ENCODE measurements at places on chromosomes 11 and 22.

DNA sequence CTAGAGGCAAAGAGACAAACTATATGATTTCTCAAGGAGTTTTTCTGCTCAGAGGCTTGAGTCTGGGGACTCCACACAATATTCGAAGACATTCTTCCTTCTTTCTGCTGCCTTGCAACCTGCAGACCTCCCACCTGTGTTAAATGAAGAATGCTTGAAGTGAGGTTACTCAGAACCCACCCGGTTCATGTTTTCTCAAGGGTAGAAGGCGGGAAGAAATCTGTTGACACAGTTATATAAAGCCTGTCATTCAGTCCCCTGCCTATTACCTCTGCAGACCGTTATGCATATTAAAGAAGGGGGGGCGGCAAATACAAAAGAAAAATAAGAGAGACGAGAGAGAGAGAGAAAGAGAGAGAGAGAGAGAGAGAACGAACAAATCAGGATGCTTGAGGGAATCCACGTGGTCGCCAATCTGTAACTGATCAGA lies 2.2 kb upstream of the KMT2A start:
- no peak for DNase-seq

- DNase-seq: no peak
Observed at GRCh38 chr11:125110506-125110905, 920 bp downstream of the TMEM218 start.

- DNase-seq: no peak
Observed at GRCh38 chr22:33835265-33835664, 85.0 kb downstream of the LARGE1 start.

DNA sequence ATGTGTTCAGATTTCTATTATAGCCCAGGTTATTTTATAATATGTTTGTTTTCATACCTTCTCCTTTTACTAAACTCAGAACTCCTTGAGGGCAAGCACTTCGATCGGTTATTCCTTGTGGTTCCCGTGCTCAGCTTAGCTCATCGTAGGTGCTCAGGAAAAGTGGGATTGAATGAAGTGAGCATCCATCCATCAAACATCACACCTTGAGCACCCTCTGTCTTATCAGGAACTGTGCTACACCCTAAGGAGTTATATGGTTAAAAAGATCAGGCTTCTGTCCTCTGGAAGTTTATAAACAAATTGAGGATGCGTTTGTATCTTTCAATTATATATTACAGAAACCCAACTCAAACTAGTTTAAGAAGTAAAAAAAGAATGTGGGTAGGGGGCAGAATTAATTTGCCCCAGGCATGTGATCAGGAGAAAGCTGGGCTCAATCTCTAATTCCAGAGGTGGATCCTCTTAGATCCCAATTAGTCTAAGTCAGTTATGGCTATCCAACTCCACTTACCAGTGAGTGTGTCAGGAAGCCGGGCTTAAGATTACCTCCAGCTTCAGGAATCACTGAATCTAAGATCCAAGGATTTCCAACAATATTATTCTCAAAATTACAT lies 59.9 kb upstream of the RRAS2 start:
- no peak for DNase-seq

GRCh38 chr22:29310863-29311339 lies 4.5 kb downstream of the GAS2L1 start:
- DNase-seq: peak; percentile 98

DNA sequence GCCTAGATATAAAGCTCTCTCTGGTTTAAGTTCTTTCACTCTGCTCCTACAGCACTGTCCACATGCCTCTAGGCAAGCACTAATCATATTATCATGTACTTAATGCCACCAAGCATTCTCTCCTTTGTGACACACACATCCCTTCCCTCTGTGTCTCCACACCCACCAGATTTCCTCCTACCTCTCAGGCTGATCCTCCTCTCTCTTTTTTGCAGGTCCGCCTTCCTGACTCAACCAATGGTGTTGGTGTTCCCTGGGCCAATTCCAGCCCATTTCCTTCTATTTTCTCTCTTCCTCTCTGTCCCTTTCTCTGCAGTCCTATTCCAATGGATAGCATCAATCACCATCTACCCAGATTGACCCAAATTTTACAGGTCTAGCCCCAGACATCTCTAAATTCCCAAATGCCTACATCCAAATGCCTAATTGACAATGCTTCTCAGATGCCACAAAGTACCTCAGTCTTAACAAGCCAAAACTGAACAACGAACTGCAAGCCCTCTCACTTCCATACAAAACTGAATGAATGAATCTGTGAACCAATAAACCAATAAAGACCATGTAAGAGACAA lies 504 bp upstream of the ZNF215 start:
- DNase-seq: no peak

- no peak for DNase-seq
Observed at GRCh38 chr11:16933756-16934603, 80.2 kb downstream of the PLEKHA7 start.

DNA sequence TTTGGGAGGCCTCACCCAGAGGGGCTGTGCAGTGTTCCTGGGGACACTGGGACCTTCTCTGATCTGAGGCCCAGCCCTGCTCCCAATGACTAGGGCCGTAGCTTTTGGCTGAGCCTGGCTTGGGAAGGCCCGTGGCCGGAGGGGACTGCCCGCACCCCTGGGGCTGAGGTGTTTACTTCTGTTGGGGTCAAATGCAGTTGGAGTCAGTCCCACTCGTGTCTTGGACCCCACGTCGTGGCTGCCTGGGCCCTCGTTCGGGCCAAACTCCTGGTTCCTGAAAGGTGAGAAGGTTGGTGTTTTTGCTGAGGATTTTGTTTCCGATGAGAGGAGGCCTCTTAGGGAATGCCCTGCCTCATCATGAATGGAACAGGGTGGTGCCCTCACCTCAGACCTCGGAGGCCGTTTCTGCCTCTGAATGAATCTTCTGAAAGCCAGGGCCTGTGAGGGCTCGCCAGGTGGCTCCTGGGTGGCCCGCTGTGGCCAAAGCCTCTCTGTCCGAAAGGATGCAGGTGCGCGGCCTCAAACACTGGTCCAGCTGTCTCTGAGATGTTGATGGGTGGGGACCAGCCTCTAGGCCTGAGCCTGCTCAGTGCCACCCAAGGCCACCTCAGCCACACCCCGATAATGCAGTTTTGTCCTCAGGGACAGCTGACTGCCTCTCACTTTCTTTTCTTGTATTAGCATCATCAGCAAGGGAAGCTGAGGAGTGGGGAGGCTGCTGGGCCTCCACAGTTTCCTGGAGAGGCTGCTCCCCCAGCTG lies 40.3 kb upstream of the A4GALT start:
- DNase-seq: no peak

DNA sequence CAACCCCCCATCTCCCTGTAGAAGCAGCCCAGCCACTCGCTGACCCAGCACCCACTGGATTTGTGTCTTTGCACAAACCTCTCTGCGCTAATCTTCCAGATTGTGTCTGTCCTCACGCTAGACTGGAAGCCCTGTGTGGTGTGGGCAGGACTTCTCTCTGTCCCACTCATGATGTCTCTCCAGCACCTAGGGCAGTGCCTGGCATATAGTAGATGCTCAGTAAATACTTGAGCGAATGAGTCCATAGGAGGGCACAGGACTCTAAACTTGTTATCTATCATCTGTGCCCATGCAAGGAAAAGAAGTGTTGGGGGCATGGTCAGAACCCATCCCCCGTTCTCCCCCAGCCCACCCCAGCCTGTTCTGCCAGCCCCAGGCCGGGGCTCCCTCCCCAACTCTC lies 22.9 kb downstream of the RPL3 start:
- no peak for DNase-seq

DNA sequence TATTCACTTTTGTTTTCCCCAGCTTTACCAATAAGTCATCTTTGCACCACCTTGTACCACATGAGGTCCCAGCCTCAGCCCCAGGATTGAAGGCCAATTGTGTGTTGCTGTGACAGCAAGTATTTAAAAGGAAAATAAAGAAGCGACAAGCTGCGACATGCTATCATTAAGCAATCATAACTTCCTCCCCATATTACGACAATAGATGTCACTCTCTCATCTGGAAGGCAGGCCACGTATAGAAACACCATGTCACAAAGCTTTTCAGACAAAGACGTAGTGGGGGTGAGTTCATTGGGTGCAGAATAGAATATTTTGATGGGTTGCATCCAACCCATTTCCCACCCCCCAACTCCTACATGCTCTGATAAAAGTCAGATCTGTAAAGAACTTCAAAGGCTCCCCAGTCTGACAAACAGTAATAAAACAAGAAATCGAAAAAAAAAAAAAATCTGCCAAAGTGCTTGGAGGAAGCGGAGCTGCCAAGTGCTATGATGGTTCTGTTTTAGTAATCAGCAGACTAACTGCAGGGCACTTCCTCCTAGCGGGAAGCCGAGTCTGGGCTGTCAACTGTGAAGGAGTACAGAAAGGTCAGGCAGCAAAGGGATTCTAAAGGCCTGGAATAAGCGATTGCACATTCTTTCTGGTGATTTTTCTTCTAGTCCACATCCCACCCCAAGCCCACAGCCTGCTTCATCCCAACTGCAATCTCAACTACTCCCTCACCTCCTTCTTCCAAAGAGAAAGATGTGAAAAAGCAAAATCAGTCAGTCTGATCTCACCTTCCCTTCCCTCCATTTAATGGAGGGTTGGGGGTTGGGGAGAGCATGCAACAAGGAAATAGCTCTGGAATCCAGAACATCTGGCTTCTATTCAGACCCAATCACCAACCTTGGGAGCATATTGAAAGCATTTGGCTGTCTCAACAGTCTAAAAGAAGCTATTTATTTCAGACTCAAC lies 131.4 kb upstream of the UBASH3B start:
- DNase-seq: peak; percentile 85

DNA sequence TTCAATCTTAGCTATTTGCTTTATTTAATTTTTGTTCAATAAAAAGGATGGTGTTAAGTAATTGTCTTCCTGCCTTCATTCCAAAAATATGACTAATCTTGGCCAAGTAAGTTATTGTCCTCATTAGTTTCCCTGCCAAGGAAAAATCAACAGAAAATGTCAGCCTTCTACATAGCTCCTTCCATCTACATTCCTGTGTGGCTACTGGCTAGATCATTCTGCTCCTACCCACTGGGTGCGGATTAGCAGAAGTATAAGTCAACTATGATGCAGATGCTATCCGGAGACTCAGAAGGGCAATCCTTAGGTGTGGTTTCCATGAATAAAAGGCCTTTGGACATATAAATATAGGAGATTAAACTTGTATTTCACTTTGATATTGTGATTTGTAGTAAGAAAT lies 154.4 kb downstream of the SBF2 start:
- DNase-seq: no peak

- peak; percentile 89 for DNase-seq
Observed at GRCh38 chr11:120205596-120206161, 5.2 kb upstream of the OAF start.

All from suppressor macrophage (primary cell).